ENCODE measurements at places on chromosomes 6 and 20. TPM values are rescaled to one million over a fixed set of nuclear protein-coding genes. Genes with fewer than 3 reads are reported as not detected.
A peak's percentile ranks its signal among the peaks of the same experiment; 100 is the strongest.

DNA sequence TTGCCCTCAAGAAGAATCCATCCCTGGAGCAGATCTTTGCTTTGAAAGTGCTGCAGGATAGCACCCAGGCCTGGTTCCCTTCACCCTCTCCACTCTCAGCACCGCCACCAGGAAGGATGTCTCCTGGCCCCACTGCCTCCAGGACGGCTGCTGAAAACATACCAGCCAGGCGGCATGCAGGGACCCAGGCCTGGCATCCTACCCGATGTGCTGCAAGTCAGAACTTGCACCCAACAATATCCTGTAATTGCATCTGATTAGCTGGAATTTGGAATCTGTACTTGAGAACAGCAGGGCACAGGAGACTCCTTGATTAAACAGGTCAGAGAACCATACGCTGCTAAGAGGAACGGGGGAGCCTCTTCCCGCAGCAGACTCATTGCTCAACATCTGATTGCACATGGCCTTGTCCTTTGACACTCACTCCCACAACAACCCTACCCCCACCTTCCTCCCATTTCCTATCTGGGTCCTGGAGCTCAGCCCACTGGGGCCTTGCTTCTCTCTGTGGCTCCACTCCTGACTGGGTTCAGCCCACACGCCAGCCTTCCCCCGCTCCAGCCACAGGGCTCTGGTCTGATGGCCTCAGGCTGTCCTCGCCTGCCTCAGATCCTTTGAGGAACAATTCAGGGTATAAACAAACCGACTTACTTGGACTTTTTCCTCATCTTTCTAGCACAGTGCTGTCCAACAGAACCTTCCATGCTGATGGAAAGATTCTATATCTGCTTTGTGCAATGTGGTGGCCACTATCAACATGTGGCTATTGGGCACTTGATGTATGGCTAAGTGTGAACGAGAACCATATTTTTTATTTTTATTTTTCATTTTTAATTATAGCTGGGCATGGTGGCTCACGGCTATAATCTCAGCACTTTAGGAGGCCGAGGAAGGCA is 78.0 kb downstream of the FGD2 start:
- no peak for DNase-seq

- peak; percentile 13 for DNase-seq
Measured at GRCh38 chr6:165204807-165205545, 104.4 kb downstream of the C6orf118 start.

The CLDN20 gene
- not detected for polyA plus RNA-seq

- no peak for DNase-seq
Measured at GRCh38 chr6:44474643-44475042, 87.1 kb downstream of the CDC5L start.

DNA sequence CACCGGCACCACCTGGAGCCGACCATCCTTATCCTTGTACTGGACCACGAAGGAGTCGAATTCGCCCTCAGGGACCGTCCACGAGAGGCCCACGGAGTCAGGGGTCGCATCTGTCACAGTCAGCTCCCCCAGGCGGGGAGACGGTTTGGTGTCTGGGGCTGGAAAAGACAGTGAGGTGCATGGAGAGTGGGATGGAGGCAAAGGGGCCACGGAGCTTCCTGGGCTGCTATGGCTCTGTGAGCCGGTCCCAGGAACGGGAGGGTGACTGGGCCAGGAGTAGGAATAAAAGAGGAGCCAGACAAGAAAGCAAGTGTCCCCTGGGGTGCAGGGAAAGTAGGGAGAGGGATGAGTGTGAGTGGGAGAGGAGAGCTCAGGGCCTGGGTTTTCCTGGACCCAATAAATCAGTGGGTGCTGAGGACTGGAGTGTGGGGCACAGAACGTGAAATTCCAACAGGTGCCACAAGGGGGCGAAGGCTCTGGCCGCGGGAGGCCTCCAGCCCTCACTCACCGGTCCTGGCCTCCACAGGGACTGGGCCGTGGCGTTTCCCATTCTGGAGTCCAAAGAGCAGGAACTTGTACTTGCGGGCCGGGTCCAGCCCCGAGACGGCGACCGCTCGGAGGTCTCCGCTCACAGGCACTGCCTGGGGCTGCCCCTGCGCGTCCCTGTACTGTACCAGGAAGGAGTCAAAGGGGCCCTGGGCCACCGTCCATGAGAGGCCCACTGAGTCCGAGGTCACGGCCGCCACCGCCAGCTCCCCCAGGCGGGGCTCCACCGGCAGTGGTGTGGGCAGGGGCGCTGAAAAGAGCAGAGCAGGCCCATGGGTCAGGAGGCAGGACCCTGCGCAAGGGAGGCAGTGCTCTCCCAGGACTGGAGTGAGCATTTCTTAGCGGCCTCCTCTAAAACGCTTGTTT is 9.9 kb downstream of the CYP21A2 start:
- DNase-seq, result peak; percentile 48

- peak; percentile 97 for DNase-seq
Measured at GRCh38 chr20:41426086-41426830, 59.6 kb upstream of the EMILIN3 start.
